ENCODE measurements at places on chromosomes 2 and 18.

- no peak for DNase-seq
These were observed 243.5 kb upstream of the ZNF521 start for GRCh38 chr18:25595274-25596060.

- DNase-seq = no peak
These were observed 115.3 kb upstream of the TEX51 start for GRCh38 chr2:126783341-126783740.

DNA sequence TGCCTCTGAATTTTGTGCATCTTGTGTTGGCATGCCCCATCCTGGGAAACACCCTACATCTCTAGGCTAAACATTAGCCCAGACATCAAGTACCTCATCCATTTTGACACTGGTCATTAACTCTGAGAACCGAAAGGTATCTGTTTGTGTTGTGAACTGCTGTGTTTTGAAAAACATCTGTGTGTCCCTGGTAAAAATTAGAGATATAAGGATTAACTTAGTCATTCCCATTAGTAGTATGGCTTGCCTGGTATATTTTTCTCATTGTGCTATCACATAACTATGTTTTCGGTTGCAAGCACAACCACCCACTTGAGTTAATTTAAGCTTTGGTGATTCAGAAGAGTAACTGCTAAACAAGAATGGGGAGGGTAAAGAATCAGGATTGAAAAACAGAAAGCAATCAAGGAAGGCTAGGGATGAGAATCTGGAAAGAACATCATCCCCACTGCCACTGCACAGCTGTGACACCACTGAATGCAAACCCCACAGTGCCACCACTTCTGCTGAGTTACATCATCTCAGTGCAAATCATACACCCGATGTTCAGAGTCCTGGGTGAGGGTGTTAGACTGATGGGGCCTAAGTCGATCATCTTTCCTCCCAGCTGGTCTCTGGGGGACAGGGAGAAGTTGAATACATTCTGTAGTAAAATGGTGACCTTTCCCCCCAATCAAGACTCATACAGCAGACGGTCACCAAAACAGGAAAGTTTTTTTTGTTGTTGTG lies 234.0 kb downstream of the EPHA4 start:
- DNase-seq = no peak

DNA sequence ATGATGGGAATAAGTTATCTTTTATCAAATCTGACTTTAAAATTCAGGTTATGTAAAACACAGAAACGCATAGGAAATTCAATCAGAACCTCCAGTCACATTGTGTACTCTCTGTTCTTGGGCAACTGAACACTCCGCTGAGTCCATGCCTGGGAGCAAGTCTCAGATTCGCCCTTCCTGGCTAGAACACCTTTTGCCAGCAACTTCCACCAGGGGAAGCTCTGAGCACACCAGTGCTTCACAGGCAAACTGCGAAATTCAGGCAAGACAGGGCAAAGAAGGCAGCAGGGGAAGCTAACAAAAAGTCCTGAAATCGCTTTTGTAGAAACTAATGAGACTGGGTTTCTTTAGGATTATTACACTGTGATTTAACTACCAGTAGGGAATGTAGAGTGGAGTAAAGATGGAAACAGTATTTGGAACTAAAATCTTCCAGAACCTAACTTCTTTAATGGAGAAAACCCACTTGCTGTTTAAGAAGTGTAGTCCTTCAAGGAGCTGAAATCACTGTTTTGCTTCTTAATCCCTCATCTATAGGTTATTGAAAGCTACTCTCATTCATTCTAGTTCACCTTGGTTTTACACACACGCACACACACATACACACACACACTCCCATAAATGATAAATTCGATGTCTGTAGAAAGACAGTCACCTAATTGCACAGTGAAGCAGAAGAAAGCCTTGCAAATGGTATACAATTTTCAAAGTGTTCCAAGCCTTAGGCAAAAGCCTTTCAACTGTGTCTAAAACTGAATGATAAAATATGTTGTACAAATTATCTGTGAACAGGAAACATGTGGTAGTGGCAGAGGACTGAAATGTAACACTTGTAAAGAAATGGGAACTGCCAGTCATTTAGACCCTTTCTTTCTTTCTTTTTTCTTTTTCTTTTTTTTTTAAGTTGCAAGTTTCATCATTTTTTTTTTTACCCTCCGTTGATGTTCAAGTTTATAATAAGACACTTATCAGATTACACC lies 214.5 kb downstream of the TMEM182 start:
- peak; percentile 77 for DNase-seq

DNA sequence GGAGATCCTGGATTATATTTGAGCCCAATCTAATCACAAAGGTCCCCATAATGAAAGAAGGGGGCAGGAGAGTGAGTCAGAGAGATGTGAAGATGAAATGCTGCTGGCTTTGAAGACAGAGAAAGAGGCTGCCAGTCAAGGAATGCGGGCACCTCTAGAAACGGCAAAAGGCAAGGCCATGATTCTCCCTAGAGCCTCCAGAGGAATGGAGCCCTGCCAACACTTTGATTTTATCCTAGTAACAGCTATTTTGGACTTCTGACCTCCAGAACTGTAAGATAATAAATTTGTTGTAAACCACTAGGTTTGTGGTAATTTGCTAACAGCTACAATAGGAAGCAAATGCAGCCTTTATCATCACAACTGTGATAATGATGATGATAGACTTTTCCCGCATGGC lies 32.9 kb downstream of the LBH start:
- no peak for DNase-seq

Measured in MM.1S (cell line).